ENCODE measurements at places on chromosomes 11 and 22.

GRCh38 chr11:45933846-45934579 lies 11.6 kb downstream of the LARGE2 start:
- no peak for DNase-seq

DNA sequence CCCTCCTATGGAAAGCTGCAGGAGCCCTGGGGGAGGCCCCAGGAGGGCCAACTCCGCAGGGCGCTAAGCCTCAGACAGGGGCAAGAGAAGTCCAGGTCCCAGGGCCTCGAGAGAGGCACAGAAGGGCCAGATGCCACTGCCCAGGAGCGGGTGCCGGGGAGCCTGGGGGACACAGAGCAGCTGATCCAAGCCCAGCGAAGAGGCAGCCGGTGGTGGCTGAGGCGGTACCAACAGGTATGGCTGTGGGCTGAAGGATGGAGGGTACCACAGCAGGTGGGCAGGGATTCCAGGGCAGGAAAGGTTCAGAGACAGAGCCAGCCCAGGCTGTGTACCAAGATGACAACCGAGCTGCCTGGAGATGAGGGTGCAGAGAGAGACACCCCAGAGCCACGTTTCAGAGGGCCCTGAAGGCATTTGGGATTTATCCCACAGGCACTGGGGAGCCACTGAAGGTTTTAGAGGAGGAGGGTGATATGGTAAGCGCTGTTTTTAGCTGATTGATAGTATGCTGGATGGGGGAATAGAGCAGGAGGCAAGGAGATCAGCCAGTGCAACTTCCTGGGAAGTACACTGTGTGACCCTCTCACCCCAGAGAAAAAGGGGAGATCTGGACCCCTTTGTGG lies 412 bp downstream of the C11orf86 start:
- no peak for DNase-seq

DNA sequence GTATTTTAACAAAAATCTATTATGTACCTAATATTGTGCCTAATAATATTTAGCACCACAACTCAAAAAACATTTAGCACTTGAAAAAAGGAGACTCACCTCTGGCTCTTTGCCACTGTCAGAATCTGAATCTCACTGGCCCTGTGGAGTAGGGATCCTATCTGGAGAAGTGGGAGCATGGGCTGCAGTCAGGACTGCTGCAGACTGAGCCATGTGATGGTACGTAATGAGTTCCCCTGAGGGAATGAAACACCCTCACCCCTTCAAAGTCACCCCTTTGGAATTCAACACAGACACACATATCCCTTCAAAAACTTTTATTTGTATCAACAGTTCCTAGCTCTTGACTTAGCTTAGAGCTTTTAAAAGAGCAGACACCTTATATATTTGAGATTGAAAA lies 6.5 kb downstream of the PTPMT1 start:
- no peak for DNase-seq

DNA sequence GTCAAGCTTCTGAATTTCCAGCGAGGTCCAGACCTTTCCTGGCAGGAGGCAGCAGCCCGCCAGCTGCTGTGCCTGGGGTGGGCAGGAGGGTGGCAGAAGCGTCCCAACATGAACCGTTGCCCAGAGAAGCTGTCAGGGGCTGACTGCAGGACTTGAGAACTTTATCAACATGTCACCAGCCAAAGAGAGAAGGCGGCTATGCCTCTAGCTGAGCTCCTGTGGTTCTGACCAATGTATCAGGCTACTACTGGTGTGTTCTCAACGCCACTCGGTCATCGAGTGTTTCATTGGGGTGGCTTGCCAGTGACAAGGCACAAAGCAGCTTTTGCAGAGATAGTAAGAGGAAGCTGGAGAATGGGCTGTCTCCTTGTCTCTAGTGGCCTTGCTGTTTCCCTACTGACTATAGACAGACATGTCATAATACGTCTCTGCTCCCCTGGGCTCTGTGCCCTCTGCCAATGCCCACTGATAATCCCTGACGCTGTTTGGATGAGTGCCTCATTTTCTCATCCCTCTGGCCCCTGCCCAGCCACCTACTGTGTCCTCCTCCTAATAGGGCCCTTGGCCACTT lies 17.6 kb upstream of the ASCC2 start:
- DNase-seq: no peak

DNA sequence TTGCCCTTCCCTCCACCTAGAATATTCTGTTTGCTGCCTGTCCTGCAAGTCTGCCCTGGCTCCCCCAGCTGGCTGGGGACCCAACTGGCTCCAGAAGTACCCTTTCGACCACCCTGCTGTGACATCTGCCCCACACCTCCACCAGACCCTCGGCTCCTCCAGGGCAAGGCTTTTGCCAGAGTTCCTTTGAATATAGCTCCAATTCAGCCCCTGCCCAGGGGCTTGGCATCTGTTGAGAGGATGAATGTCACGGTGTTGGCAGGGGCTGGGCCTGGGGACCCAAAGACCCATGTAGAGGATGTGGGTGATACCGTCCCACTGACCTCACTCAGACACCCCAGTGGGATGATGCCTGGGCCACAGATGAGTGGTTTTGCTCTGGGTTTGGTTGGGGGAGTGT lies 4.0 kb downstream of the NLRP6 start:
- DNase-seq: no peak

- no peak for DNase-seq
Observed at GRCh38 chr11:132231656-132232347, 861.4 kb downstream of the NTM start.

DNA sequence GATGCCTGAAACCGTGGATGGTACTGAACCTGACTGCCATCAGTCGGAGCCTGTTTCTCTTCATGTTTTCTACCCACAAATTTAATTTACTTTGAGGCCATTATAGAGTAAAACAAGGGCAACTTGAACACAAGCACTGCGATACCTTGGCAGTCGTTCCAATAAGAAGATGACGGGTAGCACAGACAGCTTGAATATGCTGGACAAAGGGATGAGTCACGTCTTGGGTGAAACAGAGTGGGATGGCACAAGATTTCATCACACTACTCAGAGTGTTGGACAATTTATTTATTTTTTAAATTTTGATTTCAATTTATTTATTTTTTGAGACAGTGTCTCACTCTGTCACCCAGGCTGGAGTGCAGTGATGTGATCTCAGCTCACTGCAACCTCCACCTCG lies 5.7 kb downstream of the DIXDC1 start:
- no peak for DNase-seq

DNA sequence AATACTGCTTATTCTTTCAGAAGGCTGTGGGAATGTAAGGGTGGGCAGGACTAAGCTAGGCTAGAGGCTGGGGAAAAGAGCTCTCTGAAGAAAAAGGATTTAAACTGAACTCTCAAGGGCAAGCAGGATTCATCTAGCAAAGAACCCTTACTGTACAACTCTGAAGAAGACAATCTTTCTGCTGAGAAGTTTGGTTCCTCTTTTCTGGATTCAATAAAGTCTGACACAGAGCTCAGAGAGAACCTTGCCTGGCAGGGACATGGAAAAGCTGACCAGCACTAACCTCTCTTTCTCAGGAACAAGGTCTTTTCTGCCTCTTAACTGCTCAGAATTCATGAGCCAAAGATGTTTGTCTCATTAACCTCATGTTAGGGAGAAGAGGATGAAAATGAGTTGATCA lies 388.4 kb upstream of the DDI1 start:
- DNase-seq: no peak

DNA sequence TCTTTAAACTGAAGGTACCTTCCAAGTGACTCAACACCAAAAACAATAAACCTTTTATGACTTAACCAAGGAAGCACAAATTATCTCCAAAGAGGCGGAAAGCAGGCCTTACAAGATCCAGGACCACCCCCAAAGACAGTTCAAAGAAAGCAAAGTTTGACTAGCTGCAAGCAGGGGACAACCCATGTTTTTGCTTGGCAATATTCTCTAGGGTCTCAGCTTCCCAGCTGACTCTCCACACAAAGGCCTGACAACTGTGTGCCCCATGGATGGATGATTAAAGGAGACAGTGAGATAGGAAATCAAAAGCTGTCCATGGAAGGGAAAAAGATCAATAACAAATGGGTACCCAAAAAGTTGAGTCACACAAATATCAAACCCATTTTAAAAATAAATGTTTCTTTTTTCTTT lies 232.2 kb downstream of the DDX10 start:
- no peak for DNase-seq

DNA sequence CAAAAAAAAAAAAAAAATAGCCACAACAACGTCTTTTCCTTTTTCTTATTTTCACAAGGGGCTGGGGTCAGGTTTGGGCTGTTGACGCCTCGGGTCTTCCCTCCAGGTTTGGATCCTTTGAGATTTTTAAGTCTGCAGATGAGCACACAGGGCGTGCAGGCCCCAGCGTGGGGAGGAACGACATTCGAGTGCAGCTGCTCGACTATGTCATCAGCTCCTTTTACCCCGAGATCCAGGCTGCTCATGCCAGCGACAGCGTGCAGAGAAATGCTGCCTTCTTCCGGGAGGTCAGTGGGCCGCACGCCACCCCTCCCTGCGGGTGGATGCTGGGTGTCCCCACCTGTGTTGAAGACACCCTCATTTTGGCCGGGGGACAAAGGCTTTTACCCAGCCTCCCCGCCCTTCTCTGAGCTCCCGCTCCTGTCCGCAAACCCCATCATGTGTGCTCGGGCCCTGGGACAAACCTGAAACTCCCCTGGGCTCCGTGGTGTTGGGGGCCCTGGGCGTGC lies 7.7 kb downstream of the SELENOO start:
- no peak for DNase-seq

DNA sequence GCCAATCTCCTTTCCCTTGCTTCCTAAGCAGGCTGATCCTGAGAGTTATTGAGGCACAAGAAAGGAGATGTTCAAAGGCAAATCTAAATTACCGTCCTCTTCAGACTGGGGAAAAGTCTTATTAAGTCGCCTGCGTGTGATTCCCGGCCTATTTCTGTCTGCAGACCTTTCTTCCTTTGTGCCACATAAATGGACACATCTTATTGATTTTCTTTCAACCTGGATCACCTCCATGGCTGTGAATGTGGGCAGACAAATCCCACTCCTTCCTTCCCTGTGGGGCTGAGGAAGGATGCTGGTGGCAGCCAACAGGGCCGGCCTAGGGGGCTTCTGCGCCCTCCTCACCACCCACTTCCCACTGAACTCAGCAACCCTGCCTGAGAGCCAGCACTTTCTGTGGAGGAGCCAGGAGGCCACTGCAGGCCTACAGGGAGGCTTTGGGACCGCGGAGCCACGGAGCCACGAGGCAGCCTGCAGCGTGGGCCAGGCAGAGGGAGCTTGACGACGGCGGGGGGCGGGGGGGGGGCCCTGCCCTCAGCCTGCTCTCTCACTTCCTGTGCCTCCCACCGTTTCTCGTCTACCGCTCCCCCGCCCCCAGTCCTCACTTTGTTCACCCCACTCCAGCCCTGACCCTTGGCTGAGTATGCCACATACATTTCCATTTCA lies 73.6 kb upstream of the LMO1 start:
- DNase-seq: no peak

DNA sequence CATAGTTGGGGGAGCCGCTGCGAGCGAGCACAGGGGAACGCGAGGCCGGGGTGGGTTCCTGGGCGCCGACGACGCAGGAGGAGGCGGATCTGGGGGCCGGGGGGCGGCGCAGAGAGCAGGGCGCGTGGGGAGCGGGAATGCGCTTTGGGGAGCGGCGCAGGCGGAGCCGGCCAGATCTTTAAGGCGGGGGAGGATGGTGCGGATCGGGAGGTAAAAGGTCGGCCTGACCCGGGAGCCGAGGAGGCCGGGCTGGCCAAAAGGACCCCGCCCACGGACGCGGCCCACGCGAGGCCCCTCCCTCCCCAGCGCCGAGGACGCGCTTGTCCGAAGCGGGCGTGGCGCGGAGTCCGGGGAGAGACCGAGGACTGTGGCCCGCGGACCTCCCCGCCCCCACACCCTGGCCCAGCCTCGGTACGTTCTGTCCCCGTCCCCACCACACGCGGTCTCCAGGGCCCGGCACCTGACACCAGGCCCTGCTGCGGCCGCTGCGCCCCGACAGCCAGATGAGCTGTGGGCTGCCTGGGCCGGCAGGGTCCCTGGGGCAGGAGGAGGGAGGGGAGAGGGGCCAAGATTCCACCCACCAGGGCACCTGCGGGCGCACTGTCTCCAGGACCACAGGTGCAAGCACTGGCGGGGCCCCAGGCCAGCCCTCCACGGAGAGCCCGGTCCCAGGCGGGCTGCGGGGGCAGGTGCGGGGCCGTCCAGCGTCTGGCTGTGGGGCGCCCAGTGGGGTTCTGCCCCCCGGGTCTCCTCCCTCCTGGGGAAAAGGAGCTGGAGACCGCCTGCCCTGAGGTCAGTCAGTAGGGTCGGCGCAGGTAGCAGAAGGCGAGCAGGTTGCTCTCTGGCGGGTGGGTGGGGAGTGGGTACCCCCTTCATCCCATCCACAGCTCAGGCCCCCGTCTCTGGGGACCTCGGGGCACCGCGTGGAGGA lies 10.9 kb downstream of the PIM3 start:
- DNase-seq: no peak

GRCh38 chr11:93063086-93063485 lies 93.6 kb downstream of the MTNR1B start:
- DNase-seq: no peak

DNA sequence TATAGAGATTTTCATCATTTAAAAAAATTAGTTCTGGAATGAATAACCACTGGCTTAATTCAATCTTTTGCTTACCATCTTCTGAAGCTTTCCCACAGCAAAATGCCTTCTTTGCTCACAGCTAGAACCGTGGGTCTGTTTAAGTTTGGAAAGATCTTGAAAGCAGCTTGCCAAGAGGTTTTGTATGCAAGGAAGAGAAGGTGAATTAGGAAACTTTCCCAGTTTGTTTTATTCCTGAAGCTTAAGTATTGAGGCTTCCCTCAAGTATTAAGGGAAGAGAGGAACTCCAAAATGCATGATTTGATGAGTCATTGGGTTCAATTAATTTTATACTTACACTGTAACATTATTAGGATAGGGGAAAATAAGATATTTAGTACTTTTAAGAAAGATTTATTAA lies 1.9 kb upstream of the ARHGEF12 start:
- DNase-seq: no peak

- no peak for DNase-seq
Observed at GRCh38 chr11:114060392-114061047, 1.0 kb downstream of the ZBTB16 start.

- DNase-seq: no peak
Observed at GRCh38 chr11:42251984-42252383, 792.5 kb upstream of the LRRC4C start.

GRCh38 chr22:28521451-28521850 lies 158.2 kb downstream of the TTC28 start:
- DNase-seq: no peak

All from effector memory CD4-positive, alpha-beta T cell (primary cell).